Stimulated activated CD4-positive, alpha-beta T cell treated with anti-CD3 and anti-CD28 coated beads, Interleukin-4, amount 100 ng/mL, for 24 hours (primary cell): ENCODE measurements at places on chromosomes 7 and 10.

DNA sequence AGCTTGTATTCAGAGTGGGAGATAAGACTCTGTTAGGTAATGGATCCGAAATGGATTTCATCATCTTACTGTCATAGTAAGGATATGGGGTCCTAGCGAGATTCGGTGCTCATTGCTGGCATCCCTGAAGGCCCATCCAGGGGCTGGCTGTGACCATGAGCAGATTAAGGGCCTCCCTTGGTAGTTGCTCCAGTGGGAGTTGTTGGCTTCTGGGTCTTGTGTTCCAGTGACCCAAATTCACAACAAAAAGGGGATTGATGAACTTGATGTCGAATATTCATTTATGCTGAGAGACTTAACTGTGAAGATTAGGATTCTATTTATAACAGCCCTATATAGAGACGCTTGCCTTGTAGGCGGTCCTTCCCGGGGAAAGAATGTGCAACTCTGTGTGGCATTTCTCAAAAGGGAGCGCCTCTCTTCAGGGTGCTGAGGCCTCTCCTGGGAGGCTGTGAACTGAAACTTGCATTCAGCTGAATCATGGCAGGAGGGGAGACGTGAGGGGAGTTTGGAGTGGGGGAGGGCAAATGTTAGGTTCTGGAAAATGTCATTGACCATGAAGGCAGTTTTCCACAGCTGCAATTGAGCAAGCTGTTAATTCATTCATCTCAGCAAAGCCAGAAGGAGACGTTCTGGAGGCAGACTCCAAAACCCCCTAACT lies 233.1 kb upstream of the FZD8 start:
- no peak for DNase-seq

DNA sequence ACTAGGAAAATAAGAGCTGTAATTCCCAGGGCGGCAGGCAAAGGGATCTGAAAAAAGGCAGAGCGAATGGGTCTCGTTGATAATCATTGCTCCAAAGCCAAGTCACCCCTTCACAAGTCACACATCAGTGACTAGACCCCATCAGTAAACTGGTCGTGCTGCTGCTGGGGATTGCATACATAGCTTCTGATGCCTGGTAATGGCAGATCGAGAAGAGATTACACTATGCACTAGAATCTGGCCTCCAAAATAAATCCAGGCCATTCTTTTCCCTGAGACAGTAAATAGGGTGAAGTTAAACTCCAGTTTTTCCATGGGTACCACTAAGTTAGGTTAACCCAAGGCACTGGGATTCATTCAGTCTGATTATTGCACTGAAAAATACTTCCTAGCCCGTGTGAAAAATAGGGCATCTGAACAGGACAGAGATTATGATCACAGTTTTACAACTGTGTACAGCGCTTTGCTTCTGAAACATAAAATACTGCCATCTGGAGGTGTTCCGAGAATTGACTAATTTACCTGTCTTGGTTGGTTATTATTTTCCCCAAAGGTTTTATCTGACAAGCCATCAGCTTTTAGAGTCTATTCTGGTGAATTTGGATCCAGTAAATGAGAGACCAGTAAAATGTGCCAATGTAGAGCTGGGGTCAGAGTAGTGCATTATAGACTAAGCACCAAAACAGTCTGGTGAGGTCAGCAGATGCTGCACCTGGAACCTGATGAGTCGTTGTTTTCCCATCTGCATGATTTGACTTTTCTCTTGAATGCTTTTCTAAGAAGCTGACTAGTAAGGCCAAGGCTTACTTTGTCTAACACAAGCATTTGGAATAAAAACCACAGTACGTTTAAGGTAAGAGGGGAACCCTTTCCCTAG lies 82.9 kb upstream of the AFAP1L2 start:
- peak; percentile 22 for DNase-seq

GRCh38 chr10:12482587-12482986 lies 133.2 kb downstream of the CAMK1D start:
- DNase-seq = no peak

DNA sequence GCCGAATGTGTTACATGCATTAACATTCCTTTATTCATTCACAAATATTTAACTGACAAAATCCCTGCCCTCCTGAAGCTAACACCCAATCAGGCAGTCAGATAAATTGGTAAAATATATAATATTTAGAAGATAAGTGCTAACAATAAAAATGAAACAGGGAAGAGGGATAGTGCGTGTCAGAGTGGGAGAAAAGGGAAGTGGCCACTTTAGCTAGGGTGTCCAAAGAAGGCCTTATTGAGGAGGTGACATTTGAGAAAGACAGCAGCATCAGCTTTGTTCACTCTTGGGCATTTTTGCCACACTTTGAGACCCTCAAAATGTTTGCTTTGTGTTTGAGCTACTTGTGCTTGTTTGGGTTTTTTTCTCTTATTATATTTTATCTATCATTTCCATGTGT lies 317.8 kb downstream of the SNX13 start:
- no peak for DNase-seq

- no peak for DNase-seq
Measured at GRCh38 chr7:150415161-150416153, 35.0 kb upstream of the GIMAP8 start.

- no peak for DNase-seq
Measured at GRCh38 chr7:78134256-78134655, 335.7 kb downstream of the PHTF2 start.

- DNase-seq = no peak
Measured at GRCh38 chr7:118104812-118105441, 79.0 kb upstream of the LSM8 start.

DNA sequence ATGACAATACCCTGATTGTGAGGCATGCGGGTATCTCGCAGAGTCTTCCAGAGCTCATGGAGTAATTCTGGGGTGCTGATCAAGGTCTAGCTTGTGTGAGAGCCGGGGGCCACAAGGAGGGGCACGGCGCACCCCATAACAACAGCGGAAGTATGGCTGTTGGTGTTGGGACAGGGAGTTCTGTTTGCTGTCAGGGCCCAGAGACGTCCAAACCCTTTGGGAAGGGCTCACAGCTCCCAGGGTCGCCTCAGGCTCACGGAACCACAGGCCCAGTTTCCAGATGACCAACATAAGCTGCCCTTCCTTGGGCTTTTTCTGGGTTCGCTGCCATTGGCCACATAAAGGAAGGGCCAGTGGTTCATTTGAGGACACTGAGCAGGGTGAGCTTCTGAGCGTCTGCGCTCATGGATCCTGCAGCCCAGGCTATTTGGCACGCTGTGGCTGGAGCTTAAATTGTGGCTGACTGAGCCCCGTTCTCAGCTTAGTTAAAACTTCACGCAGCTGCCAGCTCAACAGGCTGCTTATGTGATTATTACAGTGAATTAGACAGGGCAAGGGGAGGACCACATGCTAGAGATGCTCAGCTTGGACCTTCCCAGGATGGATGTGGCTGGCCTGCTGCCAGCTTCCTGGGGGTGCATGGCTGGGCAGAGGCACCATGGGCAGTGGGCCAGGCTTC lies 92.3 kb downstream of the DNAJB6 start:
- no peak for DNase-seq

- DNase-seq = no peak
Measured at GRCh38 chr7:79453266-79453557, 255 bp downstream of the MAGI2 start.

GRCh38 chr10:95531058-95531809 lies 29.9 kb downstream of the SORBS1 start:
- no peak for DNase-seq

GRCh38 chr7:5197811-5198210 lies 7.8 kb downstream of the WIPI2 start:
- DNase-seq = no peak

DNA sequence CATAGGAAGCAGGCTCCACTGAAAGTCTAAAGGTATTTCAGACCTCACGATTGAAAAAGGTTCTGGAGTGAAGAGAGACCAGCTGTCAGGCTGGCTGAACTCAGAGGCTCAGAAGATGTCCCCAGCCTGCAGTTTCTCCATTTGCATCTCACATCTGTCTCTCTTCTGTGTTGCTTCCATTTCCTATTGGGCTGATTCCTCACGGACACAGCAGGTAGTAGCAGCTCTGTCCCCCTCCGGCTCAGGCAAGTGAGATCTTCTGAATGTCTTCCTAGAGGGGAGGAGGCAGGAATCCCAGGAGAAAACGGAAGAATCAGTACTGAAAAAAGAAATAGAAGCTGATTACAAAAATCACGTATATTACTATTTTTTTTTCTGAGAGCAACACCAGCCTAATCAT lies 274.1 kb upstream of the COBL start:
- no peak for DNase-seq

DNA sequence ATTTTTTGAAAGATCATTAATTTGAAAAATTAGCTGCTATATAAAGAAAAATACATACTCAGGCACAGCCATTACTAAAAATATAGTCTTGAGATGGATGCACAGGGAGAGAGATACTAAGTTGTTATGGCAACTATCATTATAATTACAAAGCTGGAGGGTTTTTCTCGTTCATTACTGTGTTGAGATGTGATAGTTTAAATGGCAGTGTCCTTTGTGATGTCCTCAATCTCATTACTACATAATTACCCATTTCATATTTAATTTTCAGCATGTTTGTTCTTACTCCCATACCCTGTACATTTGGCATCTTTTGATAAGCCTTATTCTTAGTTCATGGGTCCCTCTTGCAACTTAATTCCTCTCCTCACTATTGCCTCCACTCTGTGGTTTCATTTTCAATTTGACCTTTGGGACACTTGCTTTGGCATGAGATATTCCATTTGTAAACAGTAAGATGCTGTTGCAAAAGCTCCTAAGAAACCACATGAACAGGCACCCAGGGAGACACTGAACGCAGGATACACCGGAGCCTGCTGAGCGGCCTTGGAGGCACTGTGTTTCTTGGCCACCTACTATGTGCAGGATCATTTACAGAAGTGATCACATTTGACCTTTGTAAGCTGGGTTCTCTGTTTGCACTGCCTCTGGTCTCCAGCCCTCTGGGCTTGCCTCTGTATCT lies 4.8 kb upstream of the CPXM2 start:
- no peak for DNase-seq

GRCh38 chr10:97169063-97169462 lies 16.7 kb downstream of the SLIT1 start:
- no peak for DNase-seq

DNA sequence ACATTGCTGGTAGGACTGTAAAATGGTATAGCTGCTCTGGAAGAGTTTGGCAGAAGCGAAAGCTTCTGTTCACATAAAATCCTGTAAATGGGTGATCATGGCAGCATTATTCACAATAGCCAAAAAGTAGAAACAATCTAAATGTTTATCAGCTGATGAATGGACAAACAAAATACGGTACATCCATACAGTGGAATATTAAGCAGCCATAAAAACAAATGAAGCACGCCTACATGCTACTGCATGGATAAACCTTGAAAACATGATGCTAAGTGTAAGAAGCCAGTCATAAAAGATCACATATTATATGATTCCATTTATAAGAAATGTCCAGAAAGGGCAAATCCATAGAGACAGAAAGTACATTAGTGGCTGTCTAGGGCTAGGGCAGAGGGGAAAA lies 32.7 kb downstream of the KIN start:
- no peak for DNase-seq
